Stimulated activated CD4-positive, alpha-beta T cell treated with anti-CD3 and anti-CD28 coated beads, Interleukin-4, amount 100 ng/mL, for 4 hours (primary cell): ENCODE measurements at places on chromosomes 7 and 10.

- no peak for DNase-seq
Measured at GRCh38 chr10:57950442-57950974, 317.2 kb downstream of the IPMK start.

DNA sequence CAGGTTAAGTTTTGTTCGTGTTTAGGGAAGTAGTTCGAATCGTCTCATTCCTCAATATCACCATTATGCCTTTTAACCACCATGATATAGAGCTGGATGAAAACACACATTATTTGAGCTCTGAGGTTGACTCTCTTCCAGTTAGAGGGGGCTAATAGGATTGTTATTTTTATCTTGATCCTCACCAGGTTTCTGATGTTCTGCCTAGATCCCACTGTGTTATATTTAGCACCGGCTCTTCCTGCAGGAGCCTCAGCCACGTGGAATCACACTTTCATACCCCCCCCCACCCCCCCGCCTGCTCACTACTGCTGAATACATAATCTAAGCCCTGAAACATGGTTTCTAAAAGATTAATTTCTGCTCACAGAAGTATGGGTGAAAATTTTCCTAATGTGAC lies 88.3 kb downstream of the NRCAM start:
- DNase-seq: no peak

DNA sequence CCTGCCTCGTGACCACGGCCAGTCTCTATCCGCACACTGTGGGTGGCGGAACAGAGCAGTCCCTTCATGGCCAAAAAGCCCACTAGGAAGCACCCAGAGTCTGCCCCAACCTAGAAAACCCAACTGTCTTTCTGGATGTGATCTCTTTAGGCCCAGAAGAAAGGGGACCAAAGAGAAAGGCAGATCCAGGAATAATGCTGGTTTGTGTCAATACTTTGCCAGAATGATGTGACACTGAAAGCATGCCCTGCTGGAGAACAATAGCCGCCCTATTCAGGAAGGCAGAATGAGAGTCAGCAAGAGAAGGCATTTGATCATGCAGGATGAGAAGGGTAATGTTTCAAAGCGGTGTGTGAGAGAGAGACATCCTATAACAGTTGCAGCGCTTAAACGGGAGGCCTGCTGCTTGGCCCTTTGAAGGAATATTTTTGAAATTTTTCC lies 274.7 kb downstream of the USP6NL start:
- DNase-seq: no peak

- DNase-seq: no peak
Measured at GRCh38 chr7:15571301-15571878, 9.6 kb upstream of the AGMO start.

DNA sequence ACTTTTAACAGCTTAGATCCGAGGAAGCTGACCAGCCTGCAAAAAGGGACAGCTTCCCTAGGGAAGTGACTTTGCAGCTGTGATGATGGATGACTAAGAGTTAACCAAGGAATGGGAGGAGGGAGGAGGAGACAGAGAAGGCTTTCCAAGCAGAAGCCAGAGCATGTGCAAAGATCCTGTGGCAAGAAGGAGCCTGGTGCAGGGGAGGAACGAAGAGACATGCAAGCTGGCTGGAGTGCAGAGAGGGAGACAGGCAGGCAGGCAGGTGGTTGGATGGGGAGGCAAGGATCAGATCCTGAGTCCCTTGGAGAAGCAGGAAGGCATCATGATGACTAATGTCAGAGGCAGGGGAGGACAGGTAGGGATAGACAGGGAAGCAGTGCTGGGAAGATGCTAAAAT lies 148.8 kb downstream of the PFKFB3 start:
- no peak for DNase-seq

- no peak for DNase-seq
Measured at GRCh38 chr10:126222736-126223511, 165.4 kb downstream of the ADAM12 start.

- no peak for DNase-seq
Measured at GRCh38 chr10:114281006-114281405, 42.0 kb downstream of the VWA2 start.

- DNase-seq: no peak
Measured at GRCh38 chr10:26357203-26357602, 80.9 kb upstream of the APBB1IP start.

DNA sequence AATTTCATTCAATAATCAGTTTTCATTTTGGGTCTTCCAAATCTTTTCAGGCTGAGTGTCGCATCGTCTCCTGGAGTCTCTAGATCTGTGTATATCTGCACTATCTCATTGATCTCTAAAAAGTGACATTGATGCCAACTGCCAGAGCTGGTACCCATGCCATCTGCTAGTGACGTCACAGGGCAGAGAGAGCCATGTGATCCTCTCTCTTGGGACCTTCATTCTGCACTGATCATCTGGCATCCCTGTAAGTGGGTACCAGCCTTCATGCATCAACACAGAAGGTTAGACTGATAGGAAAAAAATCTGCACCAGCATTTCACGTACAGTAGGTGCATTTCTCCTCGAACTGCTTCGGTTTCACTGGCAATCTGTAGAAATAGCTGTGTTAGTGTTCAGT lies at the start of gene NEUROD6:
Gene NEUROD6, minus strand, starts transcription at position 124 of the 400 bp plus-strand sequence. CDS start 1,458 bp downstream, outside the sequence.
- no peak for DNase-seq

DNA sequence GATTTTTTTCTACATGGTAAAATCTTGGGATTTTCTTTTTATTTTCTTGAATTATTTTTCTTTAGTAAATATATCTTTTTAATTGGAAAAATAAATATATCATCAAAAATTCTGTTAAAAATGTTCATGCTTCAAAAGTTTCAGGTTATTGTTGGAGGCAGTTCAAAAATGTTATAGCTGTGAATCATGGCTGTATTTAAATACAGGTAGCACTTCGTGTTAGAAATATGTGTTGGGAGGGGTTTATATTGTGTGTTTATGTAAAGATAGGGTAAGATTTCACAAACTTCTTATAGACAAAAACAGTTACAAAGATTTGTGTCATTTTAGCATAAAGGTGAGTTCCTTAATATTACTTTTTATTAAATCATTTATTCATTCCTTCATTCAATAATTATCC lies 60.4 kb downstream of the HDAC9 start:
- no peak for DNase-seq

DNA sequence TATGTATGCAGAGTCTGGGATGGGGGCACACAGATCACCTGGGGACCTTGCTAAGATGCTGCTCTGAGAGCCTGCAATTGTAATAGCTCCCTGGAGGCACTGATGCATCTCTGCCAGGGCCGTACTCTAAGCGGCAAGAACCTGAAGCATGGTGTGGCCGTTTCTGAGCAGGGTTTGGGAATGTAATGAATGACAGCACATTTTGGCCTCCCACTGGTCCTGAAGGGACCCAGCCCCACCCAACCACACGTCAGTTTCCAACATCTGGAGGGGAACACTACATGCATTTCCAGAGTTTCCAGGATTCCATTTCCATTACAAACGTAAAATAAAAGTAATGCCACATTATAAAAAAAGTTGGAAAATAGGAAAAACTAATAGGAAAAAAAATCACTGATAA lies 14.0 kb downstream of the ZCCHC24 start:
- DNase-seq: no peak

- DNase-seq: no peak
Measured at GRCh38 chr7:155842496-155843265, 30.4 kb upstream of the SHH start.

GRCh38 chr10:120308589-120308988 lies 148.4 kb upstream of the PLPP4 start:
- DNase-seq: no peak

DNA sequence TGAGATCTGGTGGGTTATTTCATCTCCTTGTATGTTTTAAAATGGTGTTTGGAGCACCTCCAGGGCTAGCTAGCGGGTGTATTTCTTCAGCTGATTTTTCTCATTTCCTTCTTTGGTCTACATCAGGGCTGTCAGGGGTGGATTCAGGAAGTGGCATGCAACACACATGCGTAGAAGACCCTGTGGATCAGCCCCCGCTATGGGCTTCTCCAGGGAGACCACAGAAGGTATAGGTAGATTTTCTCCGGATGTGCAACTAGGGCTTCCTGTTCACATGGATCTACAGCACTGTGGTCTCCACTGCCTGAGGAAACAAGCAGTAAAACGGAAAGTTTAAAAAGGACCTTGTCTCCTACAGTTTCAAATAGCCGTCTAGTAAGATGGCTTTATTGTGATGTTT lies 10.4 kb downstream of the NUB1 start:
- peak; percentile 46 for DNase-seq

DNA sequence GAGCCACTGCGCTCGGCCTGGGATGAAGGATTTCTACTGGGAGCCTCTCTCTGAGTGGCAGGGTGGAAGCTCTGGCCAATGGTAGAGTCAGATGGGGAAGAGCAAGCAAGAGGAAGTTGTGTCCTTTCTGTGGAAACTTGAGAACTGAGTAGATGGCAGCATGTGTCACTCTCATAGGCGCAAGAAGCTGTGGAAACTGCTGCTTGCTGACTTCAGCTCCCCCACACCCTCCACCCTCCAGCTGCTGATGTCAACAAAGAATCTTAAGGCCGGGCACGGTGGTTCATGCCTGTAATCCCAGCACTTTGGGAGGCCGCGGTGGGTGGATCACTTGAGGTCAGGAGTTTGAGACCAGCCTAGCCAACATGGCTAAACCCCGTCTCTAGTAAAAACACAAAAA lies 39.8 kb upstream of the SRGN start:
- peak; percentile 15 for DNase-seq

DNA sequence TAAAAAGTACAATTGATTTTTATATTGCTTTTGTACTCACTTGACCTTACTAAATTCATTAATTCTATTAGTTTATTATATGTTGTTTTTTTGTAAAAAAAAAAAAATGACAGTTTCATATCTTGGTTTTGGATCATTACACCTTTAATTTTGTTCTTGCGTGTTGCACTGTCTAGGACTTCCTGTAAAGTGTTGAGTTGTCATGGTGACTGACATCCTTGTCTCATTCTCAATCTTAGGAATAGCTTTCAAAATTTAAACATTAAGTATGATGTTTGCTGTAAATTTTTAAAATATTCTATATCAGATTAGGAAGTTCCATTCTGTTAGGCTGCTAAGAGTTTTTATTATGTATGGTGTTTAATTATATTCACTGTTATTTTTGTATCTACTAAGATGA lies 139.1 kb downstream of the ARHGAP12 start:
- no peak for DNase-seq

GRCh38 chr10:24493165-24493564 lies 230.5 kb downstream of the ARHGAP21 start:
- DNase-seq: no peak

GRCh38 chr10:15540727-15541126 lies 169.6 kb upstream of the FAM171A1 start:
- no peak for DNase-seq

GRCh38 chr7:143256325-143256724 lies 6.9 kb upstream of the GSTK1 start:
- no peak for DNase-seq
